ENCODE measurements at places on chromosomes 11 and 22.
A peak's percentile ranks its signal among the peaks of the same experiment; 100 is the strongest.

GRCh38 chr11:111562692-111563389 lies 22.3 kb downstream of the LAYN start:
- no peak for DNase-seq

- DNase-seq, result no peak
Observed at GRCh38 chr11:126927623-126928022, 72.9 kb downstream of the KIRREL3 start.

- DNase-seq, result no peak
Observed at GRCh38 chr11:117944554-117944953, 15.4 kb upstream of the TMPRSS13 start.

DNA sequence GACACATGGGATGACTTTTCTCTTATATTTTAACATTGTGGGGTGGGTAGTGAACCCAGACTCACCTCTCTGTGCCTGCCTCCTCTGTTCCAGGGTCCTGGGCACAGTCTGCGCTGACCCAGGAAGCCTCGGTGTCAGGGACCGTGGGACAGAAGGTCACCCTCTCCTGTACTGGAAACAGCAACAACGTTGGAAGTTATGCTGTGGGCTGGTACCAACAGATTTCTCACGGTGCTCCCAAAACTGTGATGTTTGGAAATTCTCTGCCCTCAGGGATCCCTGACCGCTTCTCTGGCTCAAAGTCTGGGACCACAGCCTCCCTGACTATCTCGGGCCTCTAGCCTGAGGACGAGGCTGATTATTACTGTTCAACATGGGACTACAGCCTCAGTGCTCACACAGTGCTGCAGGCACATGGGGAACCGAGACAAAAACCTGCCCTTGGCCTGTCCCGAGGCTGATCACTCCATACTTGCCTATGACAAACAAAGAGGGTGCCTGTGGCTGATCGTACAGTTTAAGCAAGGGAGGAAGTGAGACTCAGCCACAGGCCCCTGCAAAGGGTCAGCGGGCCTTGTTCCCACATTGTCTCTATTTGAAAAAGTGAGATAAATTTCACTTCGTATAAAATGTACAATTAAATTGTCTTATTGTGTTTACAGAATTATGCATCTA lies 43.7 kb upstream of the TOP3B start:
- DNase-seq, result no peak

DNA sequence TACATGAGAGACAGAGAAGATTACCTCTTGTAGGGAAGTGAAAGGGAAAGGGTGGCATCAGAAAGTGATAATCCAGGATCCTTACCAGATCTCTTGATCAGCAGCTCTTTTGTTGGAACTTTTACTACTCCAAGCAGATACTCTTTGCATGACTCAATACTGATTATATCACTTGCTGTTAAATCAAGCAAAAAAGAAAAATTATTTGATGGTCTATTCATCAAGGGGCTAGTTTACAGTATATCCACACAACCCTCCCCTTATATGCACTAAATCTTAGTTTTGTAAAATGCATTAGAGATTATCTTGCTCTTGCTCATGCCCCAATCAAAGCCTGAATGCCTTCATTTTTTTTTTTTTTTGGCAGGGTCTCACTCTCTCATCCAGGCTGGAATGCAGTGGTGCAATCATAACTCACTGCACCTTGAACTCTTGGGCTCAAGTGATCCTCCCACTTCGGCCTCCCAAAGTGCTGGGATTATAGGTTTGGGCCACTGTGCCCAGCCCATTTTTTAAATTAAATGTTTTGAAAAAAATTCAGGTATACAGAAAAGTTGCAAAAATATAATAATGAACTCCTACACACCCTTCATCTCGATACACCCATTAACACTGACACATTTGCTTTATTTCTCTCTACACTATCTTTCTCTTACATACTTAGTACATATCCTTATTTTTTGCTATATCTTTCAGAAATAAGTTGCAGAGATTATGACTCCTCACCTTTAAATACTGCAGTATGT lies 76.1 kb upstream of the UCP3 start:
- DNase-seq, result no peak

DNA sequence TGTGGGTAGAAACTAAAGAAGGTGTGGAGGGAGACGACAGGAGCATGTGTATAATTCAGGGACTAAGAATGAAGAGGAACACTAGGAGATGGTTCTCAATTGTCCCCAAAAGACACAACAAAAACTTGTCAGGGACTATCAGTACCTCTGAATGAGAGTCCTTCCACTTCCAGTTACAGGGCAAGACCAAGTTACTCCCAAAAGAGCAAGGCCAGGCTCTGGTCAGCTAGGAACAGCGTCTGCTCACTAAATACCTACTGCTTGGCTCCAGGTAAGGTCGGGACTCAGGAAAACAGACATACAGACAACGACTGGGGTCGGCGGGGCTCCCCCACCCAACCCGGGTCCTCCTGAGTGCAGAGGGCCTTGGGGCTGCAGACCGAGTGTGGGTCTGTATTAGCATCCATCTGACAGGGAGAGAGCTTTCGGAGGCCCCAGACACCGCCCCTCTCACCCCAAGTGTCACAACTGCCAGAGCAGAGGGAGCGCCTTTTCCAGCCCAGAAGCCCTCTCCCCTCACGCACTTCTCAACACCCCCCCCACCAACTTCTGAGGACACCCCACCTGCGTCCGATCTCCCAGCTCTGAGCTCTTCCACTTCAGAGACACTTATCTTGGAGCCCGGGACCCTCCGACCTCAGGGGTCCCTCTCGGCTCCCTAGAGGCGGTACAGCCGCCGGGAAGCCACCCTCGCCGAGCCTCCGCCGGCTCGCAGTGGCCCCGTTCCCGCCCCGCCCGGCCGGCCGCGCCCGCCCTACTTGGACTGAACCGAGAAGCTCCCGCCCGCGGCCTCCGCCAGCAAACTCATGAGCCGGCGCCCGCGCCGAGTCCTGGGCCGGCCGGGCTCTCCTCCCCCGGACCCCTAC lies 522 bp downstream of the RHOG start:
- DNase-seq, result peak; percentile 57

- no peak for DNase-seq
Observed at GRCh38 chr11:133929401-133930052, 27.2 kb downstream of the IGSF9B start.
